ENCODE measurements at places on chromosomes 3 and 15.

GRCh38 chr3:64008487-64009351 lies 14.6 kb downstream of the PSMD6 start:
- no peak for DNase-seq

DNA sequence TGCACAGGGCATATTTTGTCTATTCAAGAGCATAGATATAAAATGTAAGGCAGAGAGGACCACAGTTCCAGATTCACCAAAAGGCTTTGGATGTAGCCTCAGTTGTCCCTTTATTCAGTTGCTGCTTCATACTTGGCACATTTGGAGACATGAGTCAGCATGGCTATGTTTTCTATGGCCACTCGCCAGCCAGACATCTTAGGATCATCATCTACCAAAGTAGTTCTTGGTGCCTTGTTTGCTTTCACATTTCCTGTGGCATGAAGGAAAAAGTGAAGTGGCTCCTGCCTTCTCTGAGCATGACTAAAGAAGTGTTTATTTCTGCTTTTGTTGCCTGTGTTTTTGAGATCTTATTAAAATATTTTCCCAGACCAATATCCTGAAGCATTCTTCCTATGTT lies 7.2 kb downstream of the SUSD5 start:
- no peak for DNase-seq

- no peak for DNase-seq
Measured at GRCh38 chr3:11161666-11162065, 7.4 kb downstream of the HRH1 start.

GRCh38 chr3:129007792-129008191 lies 6.7 kb downstream of the EFCC1 start:
- no peak for DNase-seq

GRCh38 chr15:61380270-61380669 lies 151.2 kb upstream of the RORA start:
- no peak for DNase-seq

DNA sequence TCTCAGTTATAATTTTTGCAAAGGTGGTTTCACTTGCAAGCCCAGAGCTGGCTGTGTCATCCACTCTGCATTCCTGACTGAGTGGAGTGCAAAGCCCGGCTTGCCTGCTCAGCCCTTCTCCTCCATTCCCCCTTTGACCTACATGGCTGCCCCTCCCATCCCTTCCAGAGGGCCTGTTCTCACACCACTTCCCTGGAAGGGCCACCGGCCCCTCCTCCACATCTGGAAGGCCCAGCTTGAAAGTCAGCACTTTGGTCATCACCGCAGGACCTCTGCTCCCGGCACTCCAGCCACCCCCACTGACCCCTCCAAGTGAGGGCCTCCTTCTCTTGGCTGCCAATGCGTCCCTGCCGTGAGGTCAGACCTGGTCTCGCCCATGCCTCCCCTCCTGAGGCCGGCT lies 74.1 kb upstream of the RNF7 start:
- DNase-seq, result no peak

GRCh38 chr3:112124907-112125607 lies 8.0 kb downstream of the GCSAM start:
- no peak for DNase-seq

GRCh38 chr3:129609591-129610182 lies 3.2 kb upstream of the PLXND1 start:
- no peak for DNase-seq

DNA sequence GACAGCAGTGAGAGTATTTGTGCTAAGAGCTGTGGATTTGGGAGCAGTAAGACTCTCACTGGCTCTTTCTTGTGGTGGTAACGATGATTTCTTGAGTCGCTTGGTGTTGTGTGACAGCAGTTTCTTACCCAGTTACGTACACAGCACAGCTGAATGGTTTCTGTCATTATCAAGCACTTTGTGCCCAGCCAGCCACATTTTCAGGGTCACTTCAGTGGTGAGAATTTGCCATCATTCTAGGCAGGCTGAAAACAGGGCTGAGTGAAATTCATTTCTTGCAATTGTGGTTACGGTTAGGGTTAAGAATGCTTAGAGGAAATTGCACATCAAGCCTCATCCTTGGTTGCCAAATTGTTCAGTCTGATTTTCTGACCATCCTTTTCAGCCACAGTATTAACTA lies 130.1 kb downstream of the RYR3 start:
- DNase-seq, result no peak

- no peak for DNase-seq
Measured at GRCh38 chr3:105988540-105989212, 119.9 kb upstream of the CBLB start.

DNA sequence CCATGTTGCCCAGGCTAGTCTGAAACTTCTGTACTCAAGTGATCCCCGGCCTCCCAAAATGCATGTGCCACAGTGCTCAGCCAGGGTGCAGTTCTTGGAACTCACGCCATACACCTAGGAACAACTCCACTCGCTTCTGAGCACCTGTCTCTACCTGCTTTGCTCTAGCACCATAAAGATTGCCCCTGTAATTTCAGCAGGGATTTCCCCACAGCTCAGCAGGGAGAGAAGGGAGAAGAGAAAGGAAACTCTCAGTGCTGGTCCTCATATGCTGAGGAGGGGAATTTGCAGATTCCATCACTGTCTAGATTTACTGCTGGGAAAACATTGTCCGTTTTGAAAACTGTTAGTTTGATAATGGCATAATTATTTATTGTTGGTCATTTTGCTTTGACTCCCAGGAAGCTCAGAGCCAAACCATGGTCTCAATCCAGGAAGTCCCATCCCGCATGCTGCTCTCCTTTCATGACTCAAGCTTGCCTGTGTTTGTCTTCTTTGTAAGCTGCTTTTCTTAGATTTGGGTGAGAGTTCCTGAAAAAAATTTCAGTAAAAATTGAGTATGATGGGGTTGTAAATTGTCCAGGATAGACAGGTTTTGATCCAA lies 24.2 kb downstream of the TRIM71 start:
- DNase-seq, result no peak
